CD4-positive, alpha-beta memory T cell (primary cell): ENCODE measurements at places on chromosomes 3 and 15. TPM values are rescaled to one million over a fixed set of nuclear protein-coding genes. Genes with fewer than 3 reads are reported as not detected.

DNA sequence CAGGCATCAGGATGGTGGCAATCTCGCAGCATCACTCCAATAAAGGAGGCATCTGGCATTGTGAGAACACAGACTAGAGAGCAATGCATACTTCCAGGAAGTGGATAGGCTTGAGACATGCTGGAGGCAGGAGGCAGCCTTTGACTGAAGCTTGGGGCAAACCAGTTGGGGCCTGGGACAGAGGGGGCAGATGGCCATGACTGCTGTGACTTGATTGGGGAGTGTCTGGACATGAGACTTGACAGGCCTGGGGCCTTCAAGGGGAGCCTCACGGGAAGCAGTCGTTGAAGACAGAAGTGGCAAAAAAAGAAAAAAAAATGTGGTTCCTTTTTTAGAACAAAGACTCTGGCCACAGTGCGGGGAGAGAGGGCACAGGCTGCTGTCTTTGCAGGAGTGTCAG lies 44.7 kb upstream of the CHRNA7 start:
- no peak for DNase-seq

- peak; percentile 30 for DNase-seq
These were observed 10.9 kb downstream of the ARL6IP5 start for GRCh38 chr3:69095636-69096035.

DNA sequence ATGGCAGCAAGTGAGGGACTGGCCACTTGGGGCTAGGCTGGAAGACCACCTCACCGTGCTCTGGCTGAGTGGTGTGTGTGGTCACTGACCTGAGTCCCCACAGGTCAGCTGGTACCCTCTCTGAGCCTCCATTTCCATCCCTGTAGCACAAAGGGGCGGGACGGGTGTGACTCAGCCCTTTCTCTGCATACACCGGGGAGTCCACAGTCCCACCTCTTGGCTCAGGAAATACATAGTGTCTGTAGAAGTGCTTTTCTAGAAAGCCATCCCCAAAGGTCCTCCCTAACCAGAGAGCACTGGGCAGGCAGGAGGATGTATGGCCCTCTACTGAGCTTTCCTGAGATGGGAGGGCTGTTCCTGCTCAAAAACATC lies 27.2 kb downstream of the WNT7A start:
- no peak for DNase-seq

DNA sequence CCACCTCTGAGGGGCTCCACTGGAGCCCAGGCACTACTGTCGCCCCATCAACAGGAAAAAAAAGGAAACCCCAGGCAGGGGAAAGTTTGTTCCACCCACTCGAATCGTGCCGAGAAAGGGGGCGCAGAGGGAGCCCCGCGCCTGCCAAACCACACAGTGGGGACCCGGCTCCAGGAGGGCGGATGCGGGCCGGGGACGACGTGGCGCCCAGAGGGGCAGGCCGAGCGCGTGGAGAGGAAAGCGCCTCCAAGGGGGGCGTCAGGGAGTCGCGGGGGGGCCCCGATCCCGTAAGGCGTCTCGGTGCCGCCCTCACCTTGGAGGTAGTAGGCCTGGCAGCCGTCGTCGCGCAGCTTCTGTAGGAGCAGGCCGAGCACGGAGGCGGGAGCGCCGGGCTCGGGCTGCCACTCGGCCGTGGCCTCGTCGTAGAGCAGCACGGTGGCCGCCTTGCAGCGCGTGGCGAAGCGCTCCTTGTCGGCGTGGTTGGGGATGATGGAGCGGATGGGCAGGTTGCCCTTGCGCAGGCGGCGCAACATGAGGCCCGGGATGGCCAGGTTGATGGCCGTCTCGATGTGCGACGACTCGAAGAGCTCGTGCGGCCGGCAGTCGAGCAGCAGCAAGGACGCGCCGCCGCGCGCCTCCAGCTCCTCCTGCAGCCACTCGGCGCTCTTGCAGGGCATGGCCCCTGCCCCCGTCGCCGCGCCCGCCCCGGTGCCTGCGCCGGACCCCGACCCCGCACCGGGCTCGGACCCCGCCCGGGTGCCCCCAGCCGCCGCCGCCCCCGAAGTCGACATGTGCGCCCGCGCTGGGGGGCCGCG lies 627 bp downstream of the DUSP7 start:
- peak; percentile 57 for DNase-seq

The CFAP92 gene
- not detected for total RNA-seq

DNA sequence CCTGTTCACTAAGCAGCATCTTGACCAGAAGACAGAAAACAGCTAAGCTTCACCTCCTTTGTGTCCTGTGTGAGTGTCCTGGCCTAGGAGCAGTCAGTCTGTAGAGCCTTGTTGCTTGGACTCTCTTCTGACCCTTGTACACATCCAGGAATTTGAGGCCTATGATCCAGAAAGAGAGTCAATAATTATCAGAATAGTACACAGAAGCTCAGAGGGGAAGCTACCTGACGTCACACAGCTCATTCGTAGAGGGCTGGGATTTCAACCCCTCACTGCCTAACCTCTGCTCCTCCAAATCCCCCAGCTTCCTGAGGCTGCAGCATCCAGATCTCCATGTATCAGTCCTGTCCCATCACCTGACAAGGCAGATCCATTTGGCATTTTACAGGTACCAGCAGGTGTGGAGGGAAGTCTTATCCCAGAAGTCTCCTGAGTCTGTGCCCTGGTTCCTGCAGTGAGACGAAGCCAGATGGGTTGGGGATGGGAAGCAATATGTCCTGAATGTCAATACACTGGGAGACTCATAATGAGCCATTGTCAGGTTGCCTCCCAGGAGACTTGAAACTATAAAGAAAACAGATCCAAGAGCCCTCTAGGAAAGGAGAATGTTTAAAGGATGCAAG lies 203.1 kb downstream of the MINAR1 start:
- DNase-seq: no peak

- no peak for DNase-seq
These were observed 8.4 kb downstream of the TMEM43 start for GRCh38 chr3:14133188-14133800.

DNA sequence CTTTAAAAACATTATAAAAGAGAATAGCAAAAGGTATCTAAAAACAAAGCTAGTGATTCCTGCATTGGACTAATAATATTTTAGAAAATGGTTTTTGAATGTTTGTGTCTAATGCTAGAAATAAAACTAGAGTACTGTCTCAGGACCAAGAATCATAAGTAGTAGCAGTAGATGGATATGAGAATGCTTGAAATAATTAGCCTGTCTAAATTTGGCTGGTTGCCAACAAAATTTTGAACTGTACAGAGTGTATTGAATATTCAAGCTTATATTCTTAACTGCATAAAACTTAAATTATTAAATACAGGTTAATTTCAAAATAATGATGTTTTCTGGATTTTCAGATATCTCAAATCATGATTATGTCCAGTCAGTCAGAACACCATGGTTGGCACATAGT lies 14.0 kb downstream of the ABHD5 start:
- DNase-seq: no peak

The C15orf39 gene
- total RNA-seq: 27.0 TPM

GRCh38 chr15:40273428-40273827 lies 9.4 kb downstream of the ANKRD63 start:
- no peak for DNase-seq

DNA sequence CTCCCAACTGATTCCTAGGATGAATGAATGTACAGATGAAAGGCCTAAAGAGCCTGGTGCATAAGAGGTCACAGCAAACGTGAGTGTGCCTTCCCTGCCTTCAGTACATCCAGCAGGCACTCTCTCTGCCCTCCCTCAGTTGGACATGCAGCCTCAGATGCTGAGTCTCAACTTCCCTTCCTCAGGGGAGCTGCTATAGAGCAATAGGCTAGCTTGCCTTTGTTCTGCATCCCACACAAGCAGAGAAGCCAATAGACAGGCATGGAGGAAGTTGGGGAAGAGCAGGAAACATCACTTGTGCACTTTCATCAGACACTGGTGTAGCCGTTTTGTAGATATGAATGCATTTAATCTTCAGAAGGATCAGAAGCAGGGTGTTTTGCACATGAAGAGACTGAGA lies 147.5 kb upstream of the THBS1 start:
- no peak for DNase-seq
